ENCODE measurements at places on chromosomes 3 and 15.

DNA sequence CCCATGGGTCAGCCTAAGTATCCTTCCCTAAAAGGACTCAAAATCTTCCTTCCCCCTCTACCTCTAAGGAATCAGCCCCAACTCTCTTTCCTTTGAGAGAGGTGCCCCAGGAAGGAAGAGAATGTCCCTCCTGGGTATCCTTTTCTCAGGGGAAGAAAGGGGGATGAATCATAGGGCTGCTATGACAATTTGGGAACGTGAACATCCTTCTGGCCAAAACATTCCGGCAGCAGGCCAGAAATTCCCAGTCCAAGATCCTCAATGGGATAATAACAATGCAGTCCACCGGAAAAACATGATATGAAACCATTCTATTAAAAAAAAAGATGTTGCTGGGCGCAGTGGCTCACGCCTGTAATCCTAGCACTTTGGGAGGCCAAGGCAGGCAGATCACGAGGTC is 50.8 kb upstream of the CACNA2D3 start:
- no peak for DNase-seq

- DNase-seq, result no peak
Measured at GRCh38 chr3:42134867-42135464, 43.8 kb downstream of the TRAK1 start.

DNA sequence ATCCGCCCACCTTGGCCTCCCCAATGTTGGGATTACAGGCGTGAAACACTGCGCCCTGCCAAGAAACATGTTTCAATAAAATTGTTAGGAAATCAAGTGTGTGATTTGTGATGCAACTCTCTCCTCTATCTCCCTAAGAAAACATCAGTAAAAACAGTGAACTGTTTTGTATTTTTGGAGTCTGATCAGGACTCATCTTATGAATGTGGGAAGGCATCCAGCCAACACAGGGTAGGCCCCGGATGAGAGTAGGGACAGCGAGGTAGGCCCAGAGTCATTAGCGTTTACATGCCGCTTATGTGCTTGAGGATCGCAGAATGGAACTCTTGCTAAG is 884 bp upstream of the GLYCTK start:
- DNase-seq, result no peak

DNA sequence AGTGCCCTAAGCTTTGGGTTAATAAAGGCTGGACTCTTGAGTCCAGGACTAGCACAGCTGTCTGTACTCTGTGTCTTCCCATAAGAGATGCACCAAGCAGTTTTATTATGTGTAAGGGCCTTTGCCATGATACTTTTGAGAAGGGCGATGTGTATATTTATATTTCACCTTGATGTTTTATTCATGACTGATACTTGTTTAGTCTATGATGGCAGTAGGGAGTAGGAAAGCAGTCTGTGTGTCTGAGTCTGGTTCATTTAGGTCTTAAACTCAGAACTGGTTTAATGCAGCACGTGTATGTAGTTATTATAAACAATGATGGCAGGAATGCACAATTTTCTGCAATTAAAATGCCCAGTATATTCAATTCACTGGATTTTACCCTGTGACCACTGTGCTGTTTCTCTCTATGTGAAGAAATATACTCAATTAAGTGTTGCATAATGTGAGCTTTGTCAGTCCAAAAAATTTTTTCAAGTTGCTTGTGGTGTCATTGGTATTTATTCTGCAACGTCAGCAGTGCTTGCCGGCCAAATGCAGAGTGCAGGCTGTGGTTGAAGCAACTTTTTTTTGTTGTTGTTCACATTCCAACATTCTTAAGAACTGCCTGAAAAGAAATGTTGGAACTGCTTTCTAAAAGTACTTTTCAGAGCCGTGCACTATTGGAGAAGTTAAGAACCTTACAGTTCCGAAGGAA is 423.7 kb upstream of the SEMA6D start:
- DNase-seq, result no peak

- DNase-seq, result no peak
Measured at GRCh38 chr3:64799606-64800005, 111.8 kb upstream of the ADAMTS9 start.

GRCh38 chr3:4824926-4825325 is 154.3 kb upstream of the BHLHE40 start:
- DNase-seq, result no peak

DNA sequence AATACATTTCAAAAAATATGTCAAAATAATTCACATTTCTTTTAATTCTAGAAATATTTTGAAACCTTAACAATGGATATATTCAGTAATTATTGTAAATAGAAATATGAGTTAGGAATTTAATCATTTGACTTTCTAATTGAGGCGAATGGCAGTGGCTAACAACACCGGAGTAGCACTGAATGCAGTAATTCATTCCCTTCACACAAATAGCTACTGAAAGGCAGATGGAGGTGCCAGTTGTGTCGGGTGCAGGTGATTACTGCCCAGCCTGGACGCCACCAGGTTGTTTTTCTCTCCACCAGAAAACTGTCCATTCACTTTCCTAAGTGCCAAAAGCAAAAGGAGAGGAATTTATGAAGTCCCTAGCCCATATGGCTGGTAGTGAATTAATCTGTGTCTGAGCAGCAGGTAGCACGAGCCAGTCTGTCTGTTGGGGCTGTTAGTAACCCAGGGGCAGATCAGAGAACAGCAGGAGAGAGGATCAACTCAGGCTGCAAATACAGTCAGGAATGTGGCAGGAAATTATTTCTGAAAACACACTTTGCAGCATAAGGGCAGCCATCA is 79.3 kb upstream of the GMNC start:
- no peak for DNase-seq

Data from GM18507 (cell line).